ENCODE measurements at places on chromosomes 3 and 15.

DNA sequence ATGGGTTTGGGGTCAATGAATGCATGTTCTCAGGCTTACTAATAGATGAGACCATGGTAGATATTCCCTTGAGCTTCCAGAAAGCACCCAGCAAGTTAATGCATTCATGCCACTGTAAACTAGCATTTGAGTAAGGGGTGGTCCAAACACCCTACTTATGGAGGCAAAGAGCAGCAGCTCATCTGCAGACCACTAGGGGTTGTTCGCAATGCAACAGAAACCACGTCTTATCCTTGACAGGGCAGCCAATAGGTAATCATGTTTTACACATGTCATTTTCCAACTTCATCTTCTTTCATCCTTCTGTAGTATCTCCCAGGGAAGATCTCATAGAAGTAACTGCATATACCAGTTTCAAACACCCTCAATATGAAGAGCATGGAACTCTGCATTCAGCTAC is 330.2 kb downstream of the RORA start:
- DNase-seq, result no peak

- no peak for DNase-seq
Observed at GRCh38 chr3:189040656-189041335, 131.0 kb upstream of the TPRG1 start.

GRCh38 chr15:33494306-33494705 is 183.5 kb downstream of the RYR3 start:
- no peak for DNase-seq

DNA sequence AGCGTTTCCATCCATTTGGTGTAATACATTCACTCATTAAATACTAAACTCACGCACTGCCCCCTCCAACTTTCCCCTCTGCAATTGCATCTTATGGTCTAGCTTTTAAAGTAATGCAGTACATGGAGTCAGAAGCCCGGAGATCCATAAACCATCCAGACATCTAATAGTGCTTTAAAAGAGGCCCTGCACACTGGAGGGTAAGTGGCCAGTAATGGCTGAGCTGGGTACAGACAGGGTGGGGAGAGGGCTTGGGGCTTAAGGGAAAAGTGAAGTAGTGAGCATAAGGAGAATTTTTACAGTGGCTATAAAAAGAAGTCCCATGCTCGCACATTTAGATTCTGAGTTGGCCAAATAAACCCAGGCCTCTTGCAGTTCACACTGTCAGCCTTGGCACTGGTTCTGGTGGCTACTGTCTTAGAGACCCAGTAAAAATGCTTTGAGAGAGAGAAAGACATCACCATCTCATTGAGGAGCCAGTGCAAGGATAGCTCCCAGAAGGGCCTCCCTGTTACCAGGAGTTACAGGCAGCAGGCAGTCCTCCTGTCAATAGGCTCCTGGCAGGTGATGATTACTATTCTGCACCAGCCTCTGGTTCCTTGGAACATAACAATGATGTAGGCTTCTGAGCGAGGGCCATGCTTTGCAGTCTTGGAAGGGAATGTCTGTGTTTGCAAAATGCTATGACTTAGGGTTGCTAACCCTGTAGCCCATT is 112.6 kb upstream of the NEO1 start:
- no peak for DNase-seq

GRCh38 chr3:196736670-196737374 is 2.8 kb upstream of the PAK2 start:
- DNase-seq, result no peak

DNA sequence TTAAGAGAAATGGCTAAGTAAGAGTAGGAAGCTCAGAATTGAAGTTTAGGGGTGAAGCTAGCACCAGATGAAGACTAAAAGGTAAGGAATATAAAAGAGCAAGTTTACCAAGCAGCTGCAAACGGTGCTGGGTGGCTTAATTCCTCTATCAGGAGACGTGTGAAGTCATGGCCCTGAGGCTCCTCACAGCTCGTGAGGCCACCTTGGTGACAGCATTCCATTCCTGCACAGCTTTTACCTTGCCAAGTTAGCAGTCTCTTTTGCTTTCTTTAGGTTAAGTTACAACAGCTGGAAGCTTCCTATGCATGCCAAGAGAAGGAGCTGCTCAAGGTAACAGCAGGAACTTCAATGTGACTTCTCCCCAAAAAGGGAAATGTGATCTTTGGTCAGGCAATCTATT is 6.4 kb downstream of the TMCO5A start:
- no peak for DNase-seq

DNA sequence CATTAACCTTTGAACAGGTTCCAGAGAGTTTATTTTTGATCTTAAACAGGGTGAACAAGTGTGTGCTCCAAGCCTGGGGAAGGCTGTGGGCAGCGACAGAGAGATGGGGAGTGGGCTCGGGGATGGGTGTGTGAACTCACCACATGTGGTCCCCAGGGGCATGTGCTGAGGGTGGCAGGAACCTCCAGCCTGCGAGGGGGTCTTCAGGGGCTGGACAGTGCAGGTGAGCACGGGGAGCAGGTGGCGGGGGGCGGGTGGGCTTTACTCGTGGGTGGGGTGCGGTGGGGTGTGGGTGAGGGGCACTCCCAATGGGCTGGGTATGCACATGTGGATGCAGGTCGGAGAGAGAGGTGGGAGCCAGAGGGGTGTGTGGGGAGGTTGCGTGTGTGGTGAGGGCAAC is 9.6 kb upstream of the NTRK3 start:
- DNase-seq, result no peak

- DNase-seq, result no peak
Observed at GRCh38 chr3:174755833-174756829, 103.0 kb upstream of the NAALADL2 start.

- DNase-seq, result no peak
Observed at GRCh38 chr3:195802795-195803194, 8.9 kb downstream of the MUC4 start.

DNA sequence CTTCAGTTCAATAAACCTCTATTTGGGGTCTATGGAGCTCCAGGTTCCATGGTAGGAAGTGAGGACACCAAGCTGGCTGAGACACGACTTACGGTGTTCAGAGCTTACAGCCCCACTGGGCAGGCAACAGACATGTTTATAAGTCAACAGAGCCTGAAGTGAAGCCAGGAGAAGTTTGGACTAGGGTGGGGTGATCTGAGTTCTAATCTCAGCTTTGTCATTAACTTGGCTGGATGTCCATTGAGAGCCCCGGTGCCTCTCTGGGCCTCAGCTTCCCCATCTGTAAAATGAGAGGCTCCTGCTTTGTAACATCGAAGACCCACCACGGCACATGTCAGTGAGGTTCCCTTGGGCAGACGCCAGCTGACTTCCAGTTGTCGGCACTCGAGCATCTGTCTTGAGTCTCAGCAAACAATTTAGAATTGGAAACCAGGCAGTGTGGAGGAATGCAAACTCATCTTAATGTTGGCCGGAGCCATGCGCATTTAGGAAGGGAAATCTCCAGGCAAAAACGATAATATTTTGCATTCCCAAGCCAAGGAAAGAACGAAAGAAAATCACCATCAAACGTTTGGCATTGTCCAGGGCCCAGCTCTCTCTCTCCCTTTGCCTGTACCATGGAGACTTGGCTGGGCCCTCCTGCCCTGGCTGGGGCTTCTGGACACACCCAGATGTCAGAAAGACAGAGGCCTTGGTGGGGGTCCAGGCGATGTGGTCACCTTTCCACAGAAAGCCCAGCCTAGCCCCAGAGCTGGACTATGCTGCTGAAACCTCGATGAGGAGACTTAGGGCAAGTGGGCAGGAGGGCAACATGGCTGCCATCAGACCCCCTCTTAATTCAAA is 18.4 kb downstream of the ITGA11 start:
- peak; percentile 57 for DNase-seq

GRCh38 chr3:185852635-185853034 is 27.8 kb upstream of the IGF2BP2 start:
- no peak for DNase-seq

DNA sequence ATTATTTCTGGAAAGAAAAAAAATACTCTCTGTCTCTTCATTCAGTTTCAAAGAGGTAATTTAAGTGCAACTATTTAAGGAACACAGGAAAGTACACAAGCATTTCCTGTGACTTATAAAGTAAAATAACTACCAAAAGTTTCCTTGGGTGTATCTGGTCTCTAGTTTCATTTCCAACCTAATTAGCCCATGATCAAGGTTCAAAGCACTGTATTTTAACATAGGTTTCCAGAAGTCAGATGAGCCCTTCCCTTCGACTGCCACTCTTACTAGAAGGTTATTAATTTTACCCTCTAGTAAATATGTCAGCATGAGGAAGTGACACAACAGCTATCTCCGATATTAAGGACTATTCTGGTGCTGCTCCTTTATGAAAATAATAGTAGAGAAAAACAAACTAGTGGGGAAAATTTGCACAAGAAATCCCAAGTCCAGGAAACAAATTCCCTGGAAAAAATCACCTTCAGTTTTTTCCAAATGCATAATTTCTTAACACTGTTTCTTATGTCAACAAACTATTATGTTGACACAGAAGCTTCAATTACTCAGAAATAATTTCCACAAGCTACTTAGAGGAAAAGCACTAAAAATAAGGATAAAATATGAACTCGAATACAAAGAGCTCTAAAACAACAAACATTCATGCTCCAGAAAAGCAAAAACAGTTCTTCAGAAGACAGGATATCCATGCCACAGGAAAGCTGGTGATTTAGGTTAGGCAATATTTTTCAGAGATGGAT is 35.3 kb downstream of the CCPG1 start:
- DNase-seq, result no peak

DNA sequence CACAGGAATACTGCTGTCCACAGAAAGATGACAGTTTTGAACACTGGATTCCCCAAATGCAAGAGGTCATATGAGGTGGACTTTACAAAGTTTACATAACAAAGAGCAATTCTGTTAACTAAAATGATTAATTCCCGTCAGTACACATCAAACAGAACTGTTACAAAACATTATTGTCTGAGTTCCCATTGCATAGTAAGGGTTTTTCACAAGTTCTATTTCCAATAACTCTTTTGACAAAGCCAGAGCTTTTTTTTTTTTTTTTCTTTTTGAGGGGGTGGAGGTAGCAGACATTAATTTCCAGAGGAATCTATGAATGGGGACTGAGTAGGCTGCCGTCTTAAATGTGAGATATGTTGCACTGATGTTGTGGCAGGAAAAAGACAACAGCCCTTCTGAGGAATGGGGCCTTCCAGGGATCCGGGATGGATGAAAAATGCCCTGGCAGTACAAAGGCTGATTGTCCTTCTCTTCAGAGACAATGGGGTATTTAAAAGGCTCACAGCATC is 178.1 kb upstream of the KBTBD8 start:
- no peak for DNase-seq

GRCh38 chr15:69612112-69612511 is 159.5 kb downstream of the RPLP1 start:
- DNase-seq, result no peak

- peak; percentile 43 for DNase-seq
Observed at GRCh38 chr3:150216041-150216811, 191.9 kb upstream of the TSC22D2 start.

DNA sequence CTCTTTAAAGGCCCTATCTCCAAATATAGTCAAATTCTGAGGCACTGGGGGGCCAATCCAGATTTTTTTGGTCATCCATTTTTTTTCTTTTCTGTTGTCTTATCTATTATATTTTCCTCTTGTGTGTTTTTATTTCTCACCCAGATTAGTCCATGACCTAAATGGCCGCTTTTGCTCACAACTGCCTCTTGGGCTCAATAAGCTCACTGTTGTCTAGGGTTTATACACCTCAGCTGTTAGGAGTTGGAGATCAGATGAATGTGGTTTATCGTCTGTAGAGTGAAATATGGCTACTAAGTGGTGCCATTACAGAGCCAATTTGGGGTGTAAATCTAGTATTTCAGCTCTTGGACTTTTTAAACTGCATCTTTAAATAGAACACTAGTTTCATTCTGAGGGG is 173.3 kb downstream of the GHSR start:
- no peak for DNase-seq

- DNase-seq, result peak; percentile 23
Observed at GRCh38 chr15:43998607-43999006, 171.8 kb downstream of the WDR76 start.

DNA sequence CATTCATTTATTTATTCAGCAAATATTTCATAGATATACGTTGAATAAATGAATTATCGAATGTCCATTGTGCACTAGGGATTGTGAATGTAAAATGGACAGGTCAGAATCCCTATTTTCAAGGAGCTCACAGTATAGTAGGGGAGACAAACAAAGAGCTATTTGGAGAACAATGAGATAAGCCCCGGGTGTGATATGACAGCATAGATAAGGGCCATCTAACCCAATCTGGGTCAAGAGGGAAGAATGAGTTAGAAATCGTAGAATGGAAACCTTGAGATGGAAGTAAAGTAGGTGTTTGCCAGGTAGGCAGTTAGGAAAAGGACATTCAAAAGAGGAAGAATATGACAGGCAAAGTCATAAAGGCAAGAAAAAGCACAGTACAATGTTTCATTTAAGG is 132.2 kb upstream of the GOLGA6L4 start:
- no peak for DNase-seq

DNA sequence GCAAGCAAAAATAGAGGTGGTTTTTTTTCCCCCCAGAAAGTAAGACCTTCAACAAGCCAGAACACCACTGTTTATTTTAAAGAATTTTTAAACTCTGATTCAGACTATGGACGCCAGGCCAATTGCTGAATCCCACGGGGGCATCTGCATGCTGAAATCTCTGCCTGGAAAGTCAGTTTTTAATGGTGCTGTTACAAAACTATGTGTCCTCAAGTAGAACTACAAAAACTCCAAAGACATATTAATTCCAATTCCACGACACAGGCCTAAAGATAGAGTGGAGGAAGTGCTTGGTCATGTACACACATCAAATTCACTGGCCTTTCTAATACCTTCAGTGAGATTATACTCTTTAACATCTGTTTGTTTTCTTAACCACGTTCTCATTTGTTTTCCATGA is 490.5 kb upstream of the NR2F2 start:
- peak; percentile 44 for DNase-seq

GRCh38 chr15:85570336-85570735 is 189.9 kb downstream of the AKAP13 start:
- no peak for DNase-seq

- DNase-seq, result no peak
Observed at GRCh38 chr15:81548365-81549130, 174.5 kb upstream of the TMC3 start.

DNA sequence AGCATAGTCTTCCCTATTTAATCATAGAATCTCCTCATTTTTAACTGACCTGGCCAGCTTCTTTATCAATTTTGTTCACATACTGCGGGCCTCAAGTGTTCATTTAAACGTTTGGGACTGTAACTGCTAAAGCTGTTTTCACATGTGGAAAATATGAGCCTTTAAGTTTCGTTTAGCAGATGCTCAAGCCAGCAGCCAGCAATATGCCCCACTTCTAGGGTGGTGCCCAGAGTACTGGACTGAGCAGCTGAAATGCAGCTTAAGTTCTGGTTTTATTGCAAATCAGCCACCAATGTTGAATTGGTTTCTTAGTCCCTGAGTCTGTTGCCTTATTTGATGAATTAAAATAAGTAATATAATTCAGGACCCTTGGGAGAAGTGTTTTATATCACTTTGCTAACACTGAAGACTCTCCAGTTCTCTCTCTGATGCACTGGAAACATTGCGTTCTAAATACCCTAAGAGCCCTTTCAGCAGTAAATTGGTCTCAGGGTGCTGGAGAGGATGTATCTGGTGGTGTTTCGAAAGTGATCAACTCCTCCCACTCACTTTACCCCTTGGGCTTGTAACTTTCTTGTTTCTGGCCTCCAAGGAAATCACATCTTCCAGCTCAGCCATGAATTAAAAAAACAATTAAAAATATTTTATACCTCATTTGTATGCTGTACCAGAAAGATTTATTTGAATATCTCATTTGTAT is 61.7 kb downstream of the B3GALNT1 start:
- no peak for DNase-seq

Data from ovary (tissue), 10 donors.